Inflammatory macrophage treated with lipopolysaccharide for 1 hour (primary cell): ENCODE measurements at places on chromosomes 16 and 17.

DNA sequence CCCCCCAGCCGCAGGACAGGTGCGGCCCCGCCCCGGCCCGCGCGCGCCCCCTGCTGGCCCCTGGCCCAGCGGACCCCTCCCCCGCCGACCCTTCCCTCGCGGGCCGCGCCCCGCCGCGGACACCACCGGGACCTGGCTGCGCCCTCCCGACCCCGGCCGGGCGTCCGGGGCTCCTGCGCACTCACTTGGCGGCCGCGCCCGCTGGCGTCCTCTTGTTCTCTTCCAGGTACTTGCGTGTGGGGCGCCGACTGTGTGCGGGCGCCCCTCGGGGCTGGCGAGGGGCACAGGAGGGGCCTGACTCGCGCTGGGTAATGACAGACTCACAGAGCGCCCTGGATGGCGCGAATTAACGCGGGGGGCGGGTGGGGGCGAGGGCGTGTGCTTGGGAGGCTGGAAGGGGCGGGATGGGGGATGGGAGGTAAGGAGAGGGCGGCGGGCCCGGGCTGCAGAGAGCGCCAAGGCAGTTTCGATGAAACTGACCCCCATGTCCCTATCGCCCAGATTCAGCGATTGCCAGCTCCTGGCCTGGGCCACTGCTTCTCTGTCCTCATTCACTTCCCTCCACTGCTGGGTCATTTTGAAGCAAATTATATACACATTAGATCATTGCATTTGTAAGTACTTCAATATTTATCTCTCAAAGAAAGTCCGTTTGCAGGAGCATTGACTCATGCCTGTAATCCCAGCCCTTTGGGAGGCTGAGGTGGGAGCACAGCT is 445 bp upstream of the DBNDD1 start:
- no peak for DNase-seq

- DNase-seq, result no peak
Observed at GRCh38 chr17:13182854-13183253, 165.0 kb upstream of the ELAC2 start.

GRCh38 chr17:40485851-40486521 is 15.4 kb downstream of the TNS4 start:
- DNase-seq, result peak; percentile 18

- no peak for DNase-seq
Observed at GRCh38 chr17:49592263-49592662, 16.6 kb downstream of the NXPH3 start.

DNA sequence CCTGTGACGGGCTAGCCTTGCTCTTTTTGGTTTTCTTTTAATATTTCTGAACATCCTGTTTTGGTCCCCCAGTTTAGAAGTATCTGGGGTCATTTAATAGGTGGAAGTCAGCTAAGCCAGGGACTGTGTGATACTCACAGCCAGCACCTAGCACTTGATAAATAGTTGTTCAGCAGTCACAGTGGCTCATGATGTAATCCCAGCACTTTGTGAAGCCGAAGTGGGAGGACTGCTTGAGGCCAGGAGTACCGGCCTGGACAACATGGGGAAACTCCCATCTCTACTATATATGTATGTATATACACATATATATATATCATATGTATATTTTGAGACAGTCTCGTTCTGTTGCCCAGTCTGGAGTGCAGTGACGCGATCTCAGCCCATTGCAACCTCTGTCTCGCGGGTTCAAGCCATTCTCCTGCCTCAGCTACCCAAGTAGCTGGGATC is 1.8 kb upstream of the ZNRF1 start:
- DNase-seq, result no peak

GRCh38 chr16:57497121-57497520 is 10.8 kb upstream of the DOK4 start:
- DNase-seq, result no peak

GRCh38 chr17:17911001-17911613 is 61.1 kb downstream of the TOM1L2 start:
- no peak for DNase-seq

DNA sequence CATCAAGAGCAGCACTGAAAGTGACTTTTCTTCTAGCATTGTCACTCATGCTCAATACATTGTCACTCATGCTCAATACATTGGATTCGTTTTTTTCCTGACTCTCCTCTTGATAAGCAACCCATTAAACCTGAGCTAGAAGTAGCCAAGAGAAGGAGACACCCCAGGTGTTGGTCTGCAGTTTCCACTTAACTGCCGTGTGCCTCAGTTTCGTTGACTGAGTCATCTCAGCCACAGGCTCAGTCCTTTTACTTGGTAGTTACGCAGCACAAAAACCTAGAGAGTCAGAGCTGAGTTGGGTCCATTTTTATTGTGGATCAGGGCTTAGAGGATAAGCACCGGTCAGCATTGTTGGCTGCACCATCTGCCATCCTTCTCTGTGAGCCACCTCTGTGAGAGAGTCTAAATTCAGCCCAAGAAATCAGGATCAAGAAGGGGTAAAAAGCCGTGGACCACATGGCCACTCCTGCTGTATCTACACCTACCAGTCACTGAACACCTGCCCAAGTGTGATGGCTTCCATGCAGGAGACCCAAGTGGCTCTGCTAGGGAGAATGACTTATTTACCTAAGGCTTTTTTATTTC is 11.3 kb downstream of the GINS2 start:
- DNase-seq, result no peak

GRCh38 chr17:59897090-59897489 is 4.2 kb downstream of the RPS6KB1 start:
- no peak for DNase-seq
